SK-N-MC (cell line): ENCODE measurements at places on chromosomes 11 and 22.
A peak's percentile ranks its signal among the peaks of the same experiment; 100 is the strongest.

GRCh38 chr11:128546916-128547315 is 40.4 kb downstream of the ETS1 start:
- no peak for DNase-seq

GRCh38 chr22:19798891-19799293 is 38.3 kb downstream of the TBX1 start:
- DNase-seq = no peak

GRCh38 chr11:112961146-112961668 is at the start of gene NCAM1:
Gene NCAM1, plus strand, starts transcription at chr11:112961420.
- no peak for DNase-seq

GRCh38 chr11:59545179-59546020 is 34.1 kb downstream of the OR4D9 start:
- DNase-seq = no peak

DNA sequence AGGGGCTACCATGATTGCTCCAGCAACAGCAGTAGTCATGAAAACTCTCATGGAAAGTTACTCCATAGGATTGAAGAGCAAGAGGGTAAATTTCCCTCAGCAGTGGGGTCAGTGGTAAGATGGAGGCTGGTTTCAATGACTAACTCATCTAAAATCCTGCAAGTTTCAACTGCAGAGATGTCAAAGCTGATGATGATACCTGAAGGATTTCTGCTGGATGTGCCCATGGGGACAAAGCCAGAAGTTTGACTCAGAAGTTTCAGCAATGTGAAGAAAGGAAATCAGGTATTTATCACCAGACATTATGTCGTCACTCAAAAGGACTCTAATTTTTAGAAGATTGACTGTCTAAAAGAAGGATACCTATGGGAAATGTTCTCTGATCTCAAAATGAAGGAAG is 29.1 kb downstream of the RAB38 start:
- DNase-seq = no peak

DNA sequence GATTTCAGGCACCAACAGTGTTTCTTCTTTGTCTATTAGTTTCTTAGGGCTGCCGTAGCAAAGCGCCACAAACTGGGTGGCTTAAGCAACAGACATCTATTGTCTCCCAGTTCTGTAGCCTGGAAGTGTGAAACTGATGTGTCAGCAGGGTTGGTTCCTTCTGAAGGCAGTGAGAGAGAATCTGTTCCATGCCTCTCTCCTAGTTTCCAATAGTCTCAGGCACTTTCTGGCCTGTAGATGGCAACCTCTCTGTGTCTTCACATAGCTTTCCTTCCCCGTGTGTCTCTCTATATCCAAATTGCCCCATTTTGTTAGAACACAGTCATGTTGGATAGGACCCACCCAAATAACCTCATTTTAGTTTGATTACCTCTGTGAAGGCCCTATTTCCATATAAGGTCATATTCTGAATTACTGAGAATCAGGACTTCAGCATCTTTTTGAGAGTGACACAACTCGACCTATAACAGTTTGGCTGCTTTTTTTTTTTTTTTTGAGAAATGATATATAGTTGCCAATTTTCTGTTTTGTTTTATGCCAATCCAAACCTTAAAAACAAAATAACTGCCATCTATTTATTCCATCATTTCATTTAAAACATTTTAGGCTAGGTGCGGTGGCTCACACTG is 108.2 kb downstream of the SLC36A4 start:
- peak; percentile 24 for DNase-seq

- DNase-seq = no peak
Observed at GRCh38 chr11:2293984-2294925, 7.5 kb downstream of the C11orf21 start.

DNA sequence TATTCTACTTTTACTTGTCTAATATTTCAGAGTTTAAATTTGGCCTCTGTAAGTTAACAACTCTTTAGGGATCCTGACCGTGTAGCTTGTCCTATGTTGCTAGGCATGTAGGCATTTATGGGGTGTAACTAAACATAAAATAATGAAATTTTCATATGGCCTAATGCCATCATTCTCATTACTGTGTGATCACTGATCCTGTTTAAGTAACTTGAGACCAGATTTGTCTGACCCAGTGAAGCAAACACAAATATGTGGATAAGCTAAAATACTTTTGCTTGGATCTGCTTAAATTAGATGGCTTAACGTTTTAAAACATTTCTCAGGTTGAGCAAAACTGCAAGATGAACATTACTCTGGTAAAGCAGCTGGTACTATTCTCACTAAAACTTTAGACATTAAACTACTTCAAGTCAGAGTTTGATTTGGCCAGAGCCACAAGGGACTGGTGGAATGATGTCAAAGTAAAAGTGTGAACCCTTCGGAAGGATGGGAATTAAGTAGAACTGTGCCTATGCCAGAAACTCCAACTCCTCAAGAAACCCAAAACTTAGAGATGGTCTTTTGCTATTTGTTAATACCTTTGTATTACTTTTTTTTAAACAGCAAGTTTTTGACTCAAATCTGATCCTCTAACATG is 12.5 kb downstream of the QSER1 start:
- no peak for DNase-seq

GRCh38 chr11:27173545-27173944 is 132.9 kb downstream of the BBOX1 start:
- DNase-seq = no peak

- no peak for DNase-seq
Observed at GRCh38 chr11:43515090-43515489, 156.4 kb downstream of the TTC17 start.

DNA sequence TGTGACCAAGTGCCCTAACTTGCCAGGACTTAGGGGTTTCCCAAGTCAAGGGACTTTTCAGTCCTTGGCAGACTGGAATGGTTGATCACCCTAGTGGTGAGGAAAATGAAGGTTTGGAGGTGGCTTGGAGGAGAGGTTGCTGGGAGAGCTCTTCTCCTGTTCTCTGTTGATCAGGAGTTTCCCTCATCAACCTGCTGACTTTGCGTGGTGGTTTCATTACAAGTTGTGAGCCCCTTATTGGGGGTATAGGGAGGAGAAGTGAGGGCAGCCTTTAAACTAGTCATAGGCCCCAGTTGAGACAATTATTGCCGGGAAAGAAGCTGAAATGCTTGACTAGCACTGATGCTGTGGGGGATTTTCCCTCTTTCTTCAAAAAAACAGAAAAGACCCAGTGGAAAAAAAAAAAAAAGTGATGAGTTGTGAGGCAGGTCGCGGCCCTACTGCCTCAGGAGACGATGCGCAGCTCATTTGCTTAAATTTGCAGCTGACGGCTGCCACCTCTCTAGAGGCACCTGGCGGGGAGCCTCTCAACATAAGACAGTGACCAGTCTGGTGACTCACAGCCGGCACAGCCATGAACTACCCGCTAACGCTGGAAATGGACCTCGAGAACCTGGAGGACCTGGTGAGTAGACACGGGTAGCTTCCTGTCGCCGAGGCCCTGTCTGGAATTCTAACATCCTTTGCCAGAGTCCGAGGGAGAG is at the start of gene CXCR5:
Gene CXCR5, plus strand, starts transcription at position 525 of the 704 bp plus-strand sequence. Its CDS starts 50 bp downstream, at position 575.
- DNase-seq = no peak

GRCh38 chr11:96147906-96148486 is 195.0 kb downstream of the MAML2 start:
- no peak for DNase-seq

DNA sequence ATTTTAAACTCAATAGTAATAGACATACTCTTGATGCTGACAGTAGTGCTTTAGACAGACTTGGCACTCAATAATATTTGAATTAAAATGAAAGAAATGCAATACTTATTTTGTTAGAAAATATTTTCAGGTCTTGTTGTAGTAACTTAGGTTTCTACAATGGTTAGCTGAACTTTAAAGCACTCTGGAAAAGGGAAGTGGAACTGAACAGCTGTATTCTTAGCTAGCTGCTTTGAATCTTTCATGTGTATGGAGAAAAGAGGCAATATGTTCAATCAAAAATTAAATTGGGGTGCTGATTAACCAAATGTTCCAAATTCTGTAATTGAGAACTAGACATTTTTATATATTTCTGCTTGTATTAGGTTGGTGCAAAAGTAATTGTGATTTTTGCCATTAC is 517.9 kb upstream of the RAG2 start:
- DNase-seq = no peak

DNA sequence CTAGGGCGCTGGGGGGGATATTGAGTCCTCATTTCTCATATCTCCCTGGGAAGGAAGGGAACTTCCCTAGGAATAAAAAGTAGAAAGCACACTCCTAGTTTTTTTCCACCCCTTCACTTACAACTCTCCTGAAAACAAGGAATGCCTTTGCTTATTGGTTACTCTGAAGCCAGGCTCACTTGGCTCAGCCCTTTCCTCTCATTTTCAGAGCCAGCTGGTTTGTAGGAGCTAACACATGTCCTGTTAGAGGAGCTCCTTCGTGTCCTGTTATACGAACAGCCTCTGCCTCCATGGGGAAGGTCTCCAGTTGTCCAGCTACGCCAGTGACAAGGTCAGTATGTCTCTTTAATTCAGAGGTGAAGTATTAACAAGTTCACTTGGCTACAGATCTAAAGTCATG is 17.6 kb downstream of the ALKBH8 start:
- no peak for DNase-seq

DNA sequence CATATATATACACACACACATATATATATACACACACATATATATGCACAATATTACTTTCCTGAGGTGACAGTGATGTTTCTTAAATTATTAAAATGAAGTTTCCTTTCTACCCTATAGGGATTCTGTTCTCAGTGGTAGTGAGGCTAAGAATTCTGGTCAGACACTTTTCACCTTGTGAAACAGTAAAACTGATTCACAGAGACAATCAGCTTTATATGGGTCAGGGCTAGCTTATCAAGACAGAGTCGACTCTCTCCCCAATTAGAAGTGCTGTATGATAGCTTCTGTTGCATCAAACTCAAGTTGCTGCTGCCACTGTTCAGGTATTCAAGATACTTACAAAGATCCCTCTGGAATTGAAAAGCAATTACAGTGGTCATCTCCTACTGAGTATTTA is 68.4 kb downstream of the ZBTB44 start:
- no peak for DNase-seq

DNA sequence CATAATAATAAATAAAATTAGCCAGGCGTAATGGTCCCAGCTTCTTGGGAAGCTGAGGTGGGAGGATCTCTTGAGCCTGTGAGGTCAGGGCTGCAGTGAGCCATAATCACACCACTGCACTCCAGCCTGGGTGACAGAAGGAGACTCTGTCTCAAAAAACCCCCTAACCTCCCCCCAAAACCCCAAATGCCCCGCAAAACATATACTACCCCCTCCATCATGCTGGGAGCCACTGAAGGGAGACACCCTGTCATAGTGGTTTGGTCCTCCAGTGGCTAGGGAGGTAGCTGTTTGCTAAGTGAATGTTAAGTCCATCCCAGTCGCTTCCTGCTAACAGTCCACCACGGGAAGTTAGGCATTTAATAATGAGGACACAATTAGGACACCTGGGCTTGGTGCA is 125.0 kb downstream of the ABTB2 start:
- DNase-seq = no peak

DNA sequence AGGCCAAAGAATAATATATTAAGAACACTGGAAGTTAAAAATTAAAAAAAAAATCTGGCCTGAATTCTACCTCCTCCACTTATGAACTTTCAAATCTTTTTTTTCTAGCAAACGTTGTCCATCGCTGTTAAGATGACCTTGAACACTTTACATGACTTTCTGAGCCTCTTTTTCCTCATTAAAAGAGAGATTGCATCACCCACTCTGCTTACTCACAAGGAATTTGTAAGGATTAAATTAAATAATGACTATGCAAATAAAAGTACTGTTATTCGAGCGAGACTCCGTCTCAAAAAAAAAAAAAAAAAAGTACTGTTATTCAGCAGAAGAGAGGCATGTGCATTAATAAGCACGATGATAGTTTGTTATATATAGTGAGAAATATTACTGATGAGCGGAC is 285.1 kb upstream of the CCDC90B start:
- DNase-seq = no peak

DNA sequence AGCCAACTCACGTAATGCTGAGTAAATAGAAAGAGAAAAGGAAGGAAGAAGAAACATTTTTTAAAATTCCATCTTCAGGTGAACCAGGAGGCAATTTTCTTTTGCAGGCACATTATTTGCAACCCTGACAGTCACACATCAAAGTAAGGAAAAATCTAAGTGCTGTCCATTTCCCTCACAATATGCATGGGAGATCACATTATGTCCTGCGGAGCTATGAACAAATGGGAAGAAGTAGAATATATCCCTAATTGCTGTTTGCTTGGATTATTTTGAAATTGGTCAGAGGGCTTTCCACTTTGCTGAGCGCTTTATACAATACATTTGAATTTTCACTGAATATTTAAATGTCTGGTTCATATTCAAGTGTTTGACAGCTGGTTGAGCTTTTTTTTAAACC is 133.8 kb upstream of the API5 start:
- DNase-seq = no peak

DNA sequence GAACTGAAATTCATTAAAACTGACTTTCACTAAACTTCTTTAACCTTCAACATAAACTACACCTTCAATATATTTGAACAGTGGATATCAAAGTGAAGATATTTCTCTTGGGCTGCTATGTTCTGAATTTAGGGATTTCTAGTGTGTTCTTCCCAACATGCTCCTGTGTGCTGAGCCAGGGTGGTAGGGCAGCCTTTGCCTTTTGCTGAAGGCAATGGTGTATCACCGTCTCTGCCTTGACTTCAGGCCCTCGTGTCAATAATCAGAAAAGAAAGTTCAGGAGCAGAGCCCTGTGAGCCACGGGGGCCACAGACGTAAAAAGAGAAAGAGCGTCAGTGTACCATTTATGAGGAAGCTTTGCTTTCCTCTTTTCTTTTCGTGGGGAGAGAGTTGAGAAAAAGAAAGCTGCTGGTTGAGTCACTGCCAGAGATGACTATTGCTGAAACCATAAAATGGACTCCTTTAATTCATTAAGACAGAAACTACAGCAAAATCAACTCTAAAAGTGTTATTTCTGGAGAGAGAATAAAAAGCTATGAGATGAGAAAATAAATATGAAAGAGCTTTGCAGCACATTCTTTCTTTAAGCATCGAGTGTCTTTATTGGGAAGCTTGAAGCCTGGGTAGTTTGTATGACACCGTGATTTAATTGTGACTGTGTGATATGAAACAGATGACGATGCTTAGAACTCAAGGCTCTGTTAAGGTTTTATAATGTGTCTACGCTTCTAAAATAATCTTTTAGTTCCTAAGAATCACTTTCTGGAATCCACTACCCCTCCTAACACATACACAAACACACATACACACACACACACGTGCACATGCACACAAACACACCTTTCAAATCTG is 271.8 kb upstream of the MTNR1B start:
- DNase-seq = no peak

GRCh38 chr11:73308961-73309919 is 1.2 kb downstream of the ARHGEF17 start:
- no peak for DNase-seq

DNA sequence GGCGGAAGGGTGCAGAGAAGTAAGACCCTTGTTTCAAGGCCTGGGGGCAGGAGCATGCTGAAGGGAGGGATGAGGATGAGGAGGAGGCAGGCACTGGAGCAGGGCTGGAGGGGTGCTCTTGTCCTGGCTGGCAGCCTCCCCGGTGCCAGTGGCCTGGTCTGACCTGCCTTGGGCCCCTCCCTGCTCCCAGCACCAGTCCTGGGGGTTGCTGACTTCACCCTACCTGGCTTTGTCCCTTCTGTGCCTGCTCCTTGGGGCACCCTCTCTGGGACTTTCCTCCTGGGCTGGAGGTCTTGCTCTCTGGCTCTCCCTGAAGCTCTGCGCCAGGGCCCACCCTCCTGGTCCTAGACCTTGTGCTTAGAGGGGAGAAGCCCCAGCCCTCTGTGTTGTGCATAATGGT is 4.7 kb upstream of the FLRT1 start:
- DNase-seq = no peak

GRCh38 chr11:33557201-33557600 is 143.4 kb downstream of the C11orf91 start:
- no peak for DNase-seq
